ENCODE measurements at places on chromosomes 1 and 21.

DNA sequence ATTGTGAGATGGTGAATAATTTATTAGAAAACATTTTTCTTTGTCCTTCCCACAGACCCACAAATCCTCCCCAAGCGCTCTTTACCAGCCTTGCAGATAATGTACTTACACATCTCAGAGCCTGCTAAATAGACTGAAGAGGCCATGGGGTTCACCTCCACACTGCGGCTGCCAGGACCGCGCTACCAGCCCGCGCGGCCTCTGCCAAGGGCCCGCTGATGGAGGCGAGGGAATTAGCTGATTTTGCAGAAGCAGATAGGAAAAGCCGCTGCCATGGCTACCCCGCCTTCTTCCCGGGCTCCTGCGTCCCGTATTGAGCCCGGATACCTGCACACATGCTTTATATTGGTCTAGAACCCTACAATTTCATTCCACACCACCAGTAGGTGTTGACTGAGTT is 248.0 kb upstream of the FOXD3 start:
- DNase-seq, result no peak

DNA sequence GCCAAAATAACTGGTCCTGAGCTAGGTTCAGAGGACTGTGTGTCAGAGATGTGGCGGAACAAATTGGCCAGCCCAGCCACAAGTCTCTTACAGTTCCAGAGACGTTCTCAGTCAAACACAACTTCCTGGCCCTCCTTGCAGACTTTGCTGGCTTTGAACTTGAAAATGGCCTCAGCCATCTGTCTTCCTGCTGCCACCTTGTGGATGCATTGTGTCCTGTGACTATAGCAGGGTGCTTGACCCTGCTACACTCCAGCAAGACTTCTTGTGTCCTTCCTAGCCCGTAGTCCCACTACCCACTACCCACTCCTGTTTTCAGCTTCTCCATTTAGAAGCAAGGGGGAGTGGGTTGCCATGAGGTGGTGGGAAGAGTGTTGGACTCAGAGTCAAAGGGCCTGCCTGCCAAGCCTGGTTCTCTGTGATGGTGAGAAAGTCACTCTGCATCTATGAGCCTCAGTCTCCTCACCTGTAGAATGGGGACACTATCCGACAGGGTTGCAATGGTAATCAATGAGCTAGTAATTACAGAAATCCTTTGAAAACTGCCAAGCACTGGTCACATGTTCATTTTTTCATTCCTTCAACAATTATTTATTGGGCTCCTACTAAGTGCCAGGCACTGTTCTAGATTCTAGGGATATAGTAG is 109.9 kb downstream of the IGSF21 start:
- DNase-seq, result no peak

- no peak for DNase-seq
Measured at GRCh38 chr1:46030876-46031660, 101.4 kb downstream of the PIK3R3 start.

DNA sequence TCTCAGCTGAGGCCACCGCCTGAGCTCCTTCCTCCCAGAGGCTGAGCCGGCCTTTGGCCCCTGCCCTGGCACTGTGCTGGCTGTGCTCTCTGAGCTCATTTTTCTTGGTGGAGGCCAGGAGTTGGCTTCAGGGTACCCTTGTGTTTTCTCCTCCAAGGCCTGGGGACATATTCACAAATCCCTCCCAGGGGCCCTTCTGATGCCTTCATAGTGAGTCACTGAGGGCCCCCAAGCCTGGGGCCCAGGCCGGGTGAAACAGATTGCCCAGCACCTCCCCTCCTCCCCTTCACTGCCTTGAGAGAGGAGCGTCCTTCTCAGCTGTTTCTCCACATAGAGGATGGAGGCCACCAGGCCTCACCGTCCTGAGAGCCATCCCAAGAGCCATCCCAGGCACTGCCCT is 105.8 kb downstream of the SIK1 start:
- DNase-seq, result no peak

All from stromal cell of bone marrow (primary cell).